ENCODE measurements at places on chromosomes 1 and 21. TPM values are rescaled to one million over a fixed set of nuclear protein-coding genes. Genes with fewer than 3 reads are reported as not detected.

LCE1D gene
- not detected for total RNA-seq

- no peaks in the 10 kb centered on the region for H3K36me3 ChIP-seq
- DNase-seq: no peak
- H3K27ac ChIP-seq: no peak overlapping the region
- no peak overlapping the region for H3K4me3 ChIP-seq
- H3K4me1 ChIP-seq: no peaks in the 10 kb centered on the region
Observed at GRCh38 chr1:111045033-111045722, 81.5 kb upstream of the LRIF1 start.

LEFTY2 gene
- not detected for total RNA-seq

PDZK1 gene
- total RNA-seq: 0.30 TPM

DNA sequence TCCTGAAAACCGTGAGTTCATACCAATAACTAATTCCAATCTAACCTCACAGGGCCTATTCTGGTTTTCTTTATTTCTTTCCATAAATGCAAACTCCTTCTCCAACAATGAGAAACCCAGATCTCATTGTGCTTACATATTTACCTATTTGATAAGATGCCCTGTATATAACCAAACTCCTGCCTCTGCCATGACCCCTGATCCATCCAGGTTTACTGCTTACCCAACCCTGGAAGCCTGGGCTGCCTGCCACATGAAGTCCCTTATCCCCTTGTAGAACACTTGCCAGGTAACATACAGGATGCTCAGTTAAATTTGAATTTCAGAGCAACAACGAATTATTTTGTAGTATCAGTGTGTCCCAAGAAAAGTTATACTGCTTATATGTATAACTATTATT, 766.1 kb downstream of the LTN1 start:
- no peaks in the 10 kb centered on the region for H3K27me3 ChIP-seq
- H3K36me3 ChIP-seq: no peaks in the 10 kb centered on the region
- H3K4me1 ChIP-seq: no peaks in the 10 kb centered on the region
- H3K27ac ChIP-seq: no peak overlapping the region
- H3K4me3 ChIP-seq: no peak overlapping the region
- DNase-seq: no peak

DNA sequence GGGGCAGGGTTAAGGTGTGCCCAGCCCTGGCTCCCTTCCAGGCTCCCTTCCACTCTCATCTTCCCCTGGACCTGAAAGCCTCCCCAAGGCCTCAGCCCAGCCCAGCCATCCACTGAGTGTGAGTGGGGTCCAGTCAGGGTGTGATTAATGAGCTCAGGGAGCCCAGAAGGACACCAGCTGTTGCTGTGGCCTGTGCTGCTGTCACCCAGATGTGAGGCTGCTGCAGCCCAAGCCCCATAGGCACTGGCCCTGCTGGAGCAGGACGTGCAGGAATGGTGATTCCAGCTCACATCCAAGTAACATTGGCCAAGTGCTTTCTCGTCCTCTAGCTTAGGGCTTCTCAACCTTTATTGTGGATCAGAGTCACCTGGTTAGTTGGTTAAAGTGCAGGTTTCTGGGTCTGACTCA, 77.6 kb downstream of the EPHB2 start:
- no peaks in the 10 kb centered on the region for H3K36me3 ChIP-seq
- DNase-seq: no peak
- H3K4me3 ChIP-seq: no peak overlapping the region
- H3K27me3 ChIP-seq: peaks cover 6% of the 10 kb centered on the region
- H3K27ac ChIP-seq: no peak overlapping the region

MCOLN2 gene
- total RNA-seq: 19.9 TPM

DNA sequence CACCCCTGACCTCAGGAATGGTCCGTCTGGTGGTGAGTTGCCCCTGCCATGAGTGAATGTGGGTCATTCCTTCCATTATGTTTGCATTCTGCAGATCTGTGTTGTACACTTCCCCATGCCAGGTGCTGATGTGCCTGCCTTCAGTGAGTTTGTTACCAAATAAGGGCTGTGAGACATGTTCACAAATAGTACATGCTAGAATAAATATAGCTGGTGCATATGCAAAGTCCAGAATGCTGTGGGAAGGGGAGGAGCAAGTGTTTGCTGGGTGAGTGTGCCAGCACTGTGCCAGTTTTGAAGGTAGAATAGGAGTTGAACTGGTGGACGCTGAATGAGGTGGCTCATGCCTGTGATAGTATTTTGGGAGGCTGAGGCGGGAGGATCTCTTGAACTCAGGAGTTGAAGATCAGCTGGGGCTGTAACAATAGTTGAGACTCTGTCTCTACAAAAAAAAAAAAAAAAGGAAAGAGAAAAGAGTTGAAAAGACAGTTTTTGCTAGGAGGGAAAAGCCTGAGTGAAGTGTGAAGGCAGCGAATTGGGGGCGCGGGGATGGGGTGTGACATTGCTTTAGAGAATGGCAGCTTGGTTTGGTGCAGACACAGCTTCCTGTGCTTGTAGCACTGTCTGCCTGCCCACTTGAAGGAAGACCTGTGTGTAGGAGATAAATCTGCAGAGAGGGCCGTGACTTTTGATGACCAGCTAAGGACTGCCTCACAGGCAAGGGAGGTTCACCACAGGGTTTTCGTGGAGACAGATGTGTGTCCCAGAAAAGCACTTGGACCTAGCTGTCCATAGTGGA, 61.1 kb downstream of the LGR6 start:
- no peaks in the 10 kb centered on the region for H3K36me3 ChIP-seq
- no peak overlapping the region for H3K4me3 ChIP-seq
- peaks cover 46% of the 10 kb centered on the region for H3K27me3 ChIP-seq
- H3K27ac ChIP-seq: no peak overlapping the region

GRCh38 chr1:228180959-228181644, 15.5 kb downstream of the IBA57 start:
- no peak overlapping the region for H3K27ac ChIP-seq
- H3K27me3 ChIP-seq: no peaks in the 10 kb centered on the region
- H3K36me3 ChIP-seq: no peaks in the 10 kb centered on the region

- no peaks in the 10 kb centered on the region for H3K36me3 ChIP-seq
- peaks cover 2% of the 10 kb centered on the region for H3K4me1 ChIP-seq
- peaks cover 22% of the 10 kb centered on the region for H3K27me3 ChIP-seq
- no peak overlapping the region for H3K4me3 ChIP-seq
- no peak overlapping the region for H3K27ac ChIP-seq
Observed at GRCh38 chr1:22704440-22705067, 6.1 kb upstream of the EPHB2 start.

GJB5 gene
- not detected for total RNA-seq

DNA sequence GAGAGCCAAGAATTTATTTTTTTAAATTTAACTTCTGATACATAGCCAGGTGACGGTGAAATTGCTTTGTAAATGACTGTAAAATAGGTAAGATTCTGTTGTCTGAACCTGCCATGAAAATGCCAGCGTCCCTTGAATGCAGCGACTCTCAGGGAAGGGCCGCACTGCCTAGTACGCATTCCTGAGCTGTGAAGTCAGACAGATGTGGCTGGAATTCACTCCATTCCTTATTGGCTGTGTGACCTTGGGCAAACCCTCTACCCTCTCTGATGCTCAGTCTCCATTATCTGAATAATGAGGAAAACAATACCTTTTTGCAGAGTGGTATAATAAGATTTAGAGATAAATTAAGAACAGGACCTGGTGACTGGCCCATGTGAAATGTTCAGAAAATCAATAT, 167.1 kb upstream of the DAB1 start:
- H3K4me1 ChIP-seq: no peaks in the 10 kb centered on the region
- no peak for DNase-seq
- H3K27me3 ChIP-seq: peaks cover 5% of the 10 kb centered on the region
- no peaks in the 10 kb centered on the region for H3K36me3 ChIP-seq

GRCh38 chr1:145887631-145888030, 2.0 kb upstream of the ANKRD35 start:
- H3K36me3 ChIP-seq: no peaks in the 10 kb centered on the region
- no peak overlapping the region for H3K27ac ChIP-seq
- peaks cover 26% of the 10 kb centered on the region for H3K27me3 ChIP-seq
- peaks cover 13% of the 10 kb centered on the region for H3K4me1 ChIP-seq
- DNase-seq: no peak
- no peak overlapping the region for H3K4me3 ChIP-seq

GRCh38 chr21:38257667-38258066, 876 bp downstream of the KCNJ15 start:
- peaks cover 32% of the 10 kb centered on the region for H3K27me3 ChIP-seq
- DNase-seq: no peak
- no peak overlapping the region for H3K27ac ChIP-seq
- no peaks in the 10 kb centered on the region for H3K36me3 ChIP-seq
- H3K4me1 ChIP-seq: no peaks in the 10 kb centered on the region

DNA sequence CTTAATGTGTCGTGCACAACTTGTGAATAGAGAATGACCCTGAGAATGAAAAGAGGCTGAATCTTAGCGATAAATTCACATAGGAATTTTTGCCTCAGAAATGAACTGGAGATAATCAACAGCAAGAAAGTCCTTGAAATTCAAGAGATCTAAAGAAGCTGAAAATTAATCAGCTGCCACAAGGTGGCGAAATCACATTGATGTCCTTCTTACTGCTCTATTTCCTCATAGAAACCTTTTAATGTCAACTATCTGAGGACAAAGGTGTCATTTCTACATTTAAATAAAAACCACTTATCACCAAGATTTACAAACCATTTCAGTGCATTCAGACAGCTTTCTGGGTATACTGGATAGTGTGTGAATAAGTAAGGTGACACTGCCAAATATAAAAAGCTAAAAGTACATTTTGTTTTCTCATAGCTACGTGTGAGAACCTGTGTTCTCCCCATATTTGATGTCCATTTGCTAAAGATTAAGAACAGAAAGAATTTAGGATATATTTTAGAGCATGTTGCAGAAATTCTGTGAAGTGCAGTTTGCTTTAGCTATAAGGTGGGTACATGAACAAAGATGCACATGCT, 485.3 kb upstream of the PTBP2 start:
- H3K4me1 ChIP-seq: no peaks in the 10 kb centered on the region
- H3K36me3 ChIP-seq: no peaks in the 10 kb centered on the region
- no peak for DNase-seq
- no peaks in the 10 kb centered on the region for H3K27me3 ChIP-seq
- no peak overlapping the region for H3K27ac ChIP-seq
- H3K4me3 ChIP-seq: no peak overlapping the region

GRCh38 chr1:100979631-100980030, 46.0 kb downstream of the DPH5 start:
- no peaks in the 10 kb centered on the region for H3K27me3 ChIP-seq
- DNase-seq: no peak
- H3K4me1 ChIP-seq: peaks cover 5% of the 10 kb centered on the region

- peaks cover 41% of the 10 kb centered on the region for H3K27me3 ChIP-seq
- H3K4me1 ChIP-seq: peaks cover 40% of the 10 kb centered on the region
- DNase-seq: peak; percentile 40
- peak within 1 kb of the TSS; percentile 73 for H3K27ac ChIP-seq
- H3K4me3 ChIP-seq: peak within 1 kb of the TSS; percentile 90
Observed at GRCh38 chr21:31343680-31344480, at the start of gene TIAM1. Gene TIAM1, minus strand, starts transcription at chr21:31344261. Its CDS starts 77,289 bp downstream, at chr21:31266972.

DNA sequence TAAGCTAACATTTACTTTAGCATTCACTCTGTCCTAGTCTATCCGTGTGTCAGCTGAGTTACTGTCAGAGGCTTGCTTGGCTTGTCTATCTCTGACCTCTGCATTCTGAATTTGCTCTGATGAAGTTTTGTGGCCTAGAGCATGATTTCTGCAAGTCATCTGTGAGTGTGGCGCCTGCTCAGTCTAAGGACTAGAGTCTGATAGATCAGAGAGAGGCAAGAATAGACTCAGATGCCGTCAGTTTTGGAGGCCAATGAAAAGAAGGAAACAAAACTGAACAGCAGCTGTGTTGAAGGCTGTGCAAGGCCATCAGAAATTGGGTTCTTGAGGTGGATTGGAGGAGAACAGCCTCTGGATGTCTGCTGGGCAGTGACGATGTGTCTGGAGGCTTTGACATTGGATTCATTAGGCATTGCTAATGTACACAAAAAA, 573.1 kb downstream of the USP25 start:
- H3K27ac ChIP-seq: no peak overlapping the region
- DNase-seq: no peak
- no peaks in the 10 kb centered on the region for H3K36me3 ChIP-seq
- no peaks in the 10 kb centered on the region for H3K4me1 ChIP-seq
- H3K27me3 ChIP-seq: no peaks in the 10 kb centered on the region
- no peak overlapping the region for H3K4me3 ChIP-seq

DNA sequence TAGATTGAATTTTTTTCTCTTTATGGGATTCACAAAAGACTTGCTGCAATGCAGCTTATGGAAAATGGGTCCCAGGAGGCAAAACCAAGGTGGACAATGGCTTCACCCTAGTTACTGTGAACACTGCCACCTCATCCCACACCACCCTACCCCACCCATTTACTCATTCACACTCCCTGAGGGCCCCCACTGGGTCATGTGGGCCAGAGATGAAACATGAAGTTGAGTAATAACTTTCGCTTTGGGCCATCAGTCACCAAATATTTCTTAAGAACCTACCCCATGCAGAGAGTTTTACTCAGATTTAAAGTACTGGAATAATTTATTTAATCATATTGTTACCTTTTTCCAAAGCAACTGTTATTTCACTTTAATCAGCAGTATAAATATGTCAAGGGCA, 191.8 kb downstream of the TPR start:
- H3K36me3 ChIP-seq: no peaks in the 10 kb centered on the region
- no peak for DNase-seq
- no peak overlapping the region for H3K4me3 ChIP-seq
- no peak overlapping the region for H3K27ac ChIP-seq
- peaks cover 9% of the 10 kb centered on the region for H3K27me3 ChIP-seq

XKR8 gene
- 8.7 TPM for total RNA-seq
